Testis (tissue), 5 donors: ENCODE measurements at places on chromosomes 11 and 22.

DNA sequence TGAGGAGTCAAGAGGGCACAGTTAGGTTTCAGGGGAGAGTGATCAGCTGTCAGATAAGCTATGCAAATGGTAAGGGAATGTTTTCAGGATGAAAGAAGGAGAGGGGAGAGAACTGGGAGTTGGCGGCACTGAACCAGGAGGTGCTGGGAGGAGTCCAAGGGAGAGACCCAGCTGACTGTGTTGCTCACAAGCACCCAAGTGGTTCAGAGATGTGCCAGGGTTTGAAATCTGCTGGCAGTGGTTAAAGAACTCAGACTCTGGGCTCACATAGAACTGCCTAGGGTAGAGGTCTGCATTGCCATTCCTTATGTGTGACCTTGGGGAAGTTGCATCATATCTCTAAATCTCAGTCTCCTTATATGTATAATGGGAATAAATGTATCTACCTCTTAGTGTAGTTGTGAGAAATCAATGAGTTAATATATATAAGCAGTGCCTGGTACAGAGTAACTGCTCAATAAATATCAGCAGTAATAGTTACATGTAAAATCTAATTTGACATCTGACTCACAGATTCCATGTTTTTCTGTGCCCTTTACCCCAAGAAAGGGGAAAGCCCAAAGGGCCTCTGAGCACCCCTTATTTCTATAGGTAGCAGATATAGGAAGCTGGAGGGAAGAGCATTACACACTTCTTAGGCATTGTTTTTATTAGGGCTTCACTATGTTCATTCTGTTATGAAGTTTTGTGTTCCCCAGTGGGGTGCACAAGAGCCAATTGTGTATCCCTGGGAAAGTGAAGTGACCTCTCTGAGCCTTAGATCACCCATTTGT is 66.9 kb upstream of the SESN3 start:
- DNase-seq = no peak

DNA sequence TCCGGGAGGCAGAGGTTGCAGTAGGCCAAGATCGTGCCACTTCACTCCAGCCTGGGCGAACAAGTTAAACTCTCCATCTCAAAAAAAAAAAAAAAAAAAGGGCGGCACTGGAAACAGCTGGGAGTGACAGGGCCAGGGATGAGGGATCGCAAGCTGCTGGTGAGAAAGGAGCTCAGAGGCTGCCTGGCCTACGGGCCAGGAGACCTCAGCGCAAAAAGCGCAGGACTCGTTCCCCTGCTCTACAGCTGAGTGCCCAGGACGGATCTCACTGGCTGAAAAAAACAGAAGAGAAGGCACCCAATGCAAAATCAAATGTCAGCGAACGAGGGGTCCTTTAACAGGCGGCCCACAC is 650 bp upstream of the NUP50 start:
- DNase-seq = no peak

DNA sequence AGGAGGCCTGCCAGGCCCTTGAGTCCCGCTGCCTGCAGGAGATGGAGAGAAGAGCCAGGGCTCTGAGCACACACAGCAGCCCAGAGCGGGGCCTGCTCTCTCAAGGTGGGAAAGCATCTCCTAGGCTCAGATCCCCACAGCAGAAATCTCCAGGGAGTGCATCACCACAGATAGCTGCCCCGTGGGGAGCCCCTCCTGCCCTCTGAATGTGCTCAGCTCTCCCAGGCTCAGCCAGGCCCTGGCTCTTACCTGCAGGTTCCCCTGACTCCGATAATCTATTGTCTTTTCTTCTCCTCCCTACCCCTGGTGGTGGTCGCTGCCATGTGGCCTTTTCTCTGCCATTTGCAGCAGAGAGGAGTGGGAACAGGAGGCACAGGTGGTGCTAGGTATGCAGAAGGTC is 49.9 kb downstream of the BTG4 start:
- no peak for DNase-seq

DNA sequence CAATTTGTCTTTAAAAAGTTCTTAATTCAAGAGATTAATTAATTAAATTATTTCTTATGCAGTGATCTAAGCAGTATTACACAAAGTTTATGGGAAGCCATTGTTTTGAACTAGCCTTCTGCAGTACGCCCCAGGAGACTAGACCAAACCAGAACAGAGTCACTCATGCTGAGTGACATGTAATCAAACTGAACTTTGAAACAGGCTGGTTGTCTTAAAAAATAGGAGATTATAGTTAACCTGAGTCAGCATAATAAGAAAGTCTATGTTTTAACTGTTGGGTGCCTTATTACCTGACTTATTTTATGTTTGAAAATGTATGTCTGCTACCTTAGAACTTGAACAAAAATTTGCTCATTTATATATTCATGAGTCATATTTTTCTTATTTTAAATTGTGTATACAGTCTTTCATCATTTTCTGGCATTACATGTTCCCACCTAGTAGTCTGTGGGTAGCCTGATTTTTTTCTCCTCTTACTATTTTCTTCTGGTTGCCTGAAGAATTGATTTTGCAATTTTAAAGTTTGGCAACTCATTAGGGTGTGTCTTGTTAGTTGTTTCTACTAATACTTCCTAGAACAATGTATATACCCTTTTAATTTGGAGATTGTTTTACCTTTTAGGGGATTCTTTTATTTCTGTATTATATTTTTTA is 161.4 kb downstream of the AASDHPPT start:
- DNase-seq = no peak

DNA sequence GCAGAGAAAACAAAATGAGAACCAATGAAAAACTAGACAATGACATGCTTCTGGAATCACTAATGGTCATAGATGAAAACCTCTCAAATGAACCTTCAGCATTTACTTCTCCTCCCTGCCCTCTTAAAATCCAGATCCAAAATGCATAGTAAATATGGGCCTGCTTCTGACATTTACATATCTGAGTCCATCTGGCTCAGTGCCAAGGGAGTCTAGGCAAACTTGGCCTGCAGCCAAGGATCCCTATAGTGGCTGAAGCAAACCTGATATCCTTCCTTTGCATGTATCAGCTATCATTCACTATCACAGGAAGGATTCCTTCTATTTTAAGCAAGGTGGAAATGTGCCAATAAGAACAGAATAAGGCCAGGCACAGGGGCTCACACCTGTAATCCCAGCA is 104.8 kb downstream of the C11orf58 start:
- peak; percentile 38 for DNase-seq

DNA sequence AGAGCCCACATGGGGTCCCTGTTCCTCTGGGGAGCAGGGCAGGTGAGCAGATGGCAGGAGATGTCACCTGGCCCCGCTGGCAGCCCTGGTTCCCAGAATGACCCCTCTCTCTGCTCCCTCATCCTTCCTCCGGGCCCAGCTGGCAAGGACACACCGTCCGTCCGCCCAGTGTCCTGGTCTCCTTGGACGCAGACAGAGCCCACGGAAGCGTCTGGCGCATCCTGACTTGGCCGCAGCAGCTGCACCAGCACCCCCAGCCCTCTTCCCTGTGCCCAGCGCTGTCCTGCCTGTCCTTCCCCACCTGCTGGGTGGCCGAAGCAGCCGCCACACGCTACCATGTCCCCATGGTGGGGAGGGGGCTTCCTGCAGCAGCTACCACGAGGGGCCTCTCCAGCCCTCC is 9.6 kb upstream of the CABP7 start:
- no peak for DNase-seq

- DNase-seq = peak; percentile 25
Observed at GRCh38 chr11:134178032-134178674, 45.6 kb downstream of the NCAPD3 start.

DNA sequence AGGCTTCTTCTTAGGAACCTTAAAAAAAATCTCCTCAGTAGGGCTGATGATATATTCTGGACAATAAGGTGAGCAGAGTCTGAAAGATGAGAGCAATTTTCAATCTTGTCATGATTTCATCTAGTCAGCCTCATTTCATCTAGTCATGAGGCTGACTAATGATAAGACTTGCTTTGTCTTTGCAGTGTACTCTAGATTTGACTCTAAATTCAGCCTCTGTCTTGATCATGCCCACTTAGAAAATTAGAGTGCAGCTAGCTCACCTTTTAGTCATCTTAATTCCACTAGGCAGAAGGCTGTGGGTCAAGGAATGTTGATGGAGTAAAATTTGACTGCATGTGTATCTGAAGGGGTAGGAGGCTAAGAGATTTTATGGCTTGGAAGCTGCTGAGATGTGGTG is 5.5 kb downstream of the EHF start:
- DNase-seq = no peak

GRCh38 chr22:38240734-38241252 is 32.0 kb downstream of the TMEM184B start:
- DNase-seq = no peak

- peak; percentile 77 for DNase-seq
Observed at GRCh38 chr11:13335319-13335718, 57.7 kb downstream of the BMAL1 start.

DNA sequence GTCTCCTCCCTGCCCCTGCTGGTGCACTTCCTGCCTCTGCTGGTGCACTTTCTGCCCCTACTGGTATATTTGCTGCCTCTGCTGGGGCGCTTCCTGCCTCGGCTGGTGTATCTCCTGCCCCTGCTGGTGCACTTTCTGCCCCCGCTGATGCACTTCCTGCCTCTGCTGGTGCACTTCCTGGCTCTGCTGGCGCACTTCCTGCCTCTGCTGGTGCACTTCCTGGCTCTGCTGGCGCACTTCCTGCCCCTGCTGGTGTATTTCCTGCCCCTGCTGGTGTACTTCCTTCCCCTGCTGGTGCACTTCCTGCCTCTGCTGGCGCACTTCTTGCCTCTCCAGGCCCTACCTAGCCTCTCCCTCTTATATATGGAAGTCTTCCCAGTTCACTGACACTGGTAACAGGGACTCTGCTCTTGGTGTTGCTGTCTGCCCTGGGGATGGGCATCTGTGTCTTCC is 10.1 kb downstream of the MTFP1 start:
- DNase-seq = no peak

- DNase-seq = no peak
Observed at GRCh38 chr11:68938816-68939582, 35.3 kb downstream of the IGHMBP2 start.

- DNase-seq = no peak
Observed at GRCh38 chr22:40367342-40367741, 3.1 kb upstream of the SGSM3 start.

GRCh38 chr11:131713529-131714134 is 343.2 kb downstream of the NTM start:
- DNase-seq = no peak

DNA sequence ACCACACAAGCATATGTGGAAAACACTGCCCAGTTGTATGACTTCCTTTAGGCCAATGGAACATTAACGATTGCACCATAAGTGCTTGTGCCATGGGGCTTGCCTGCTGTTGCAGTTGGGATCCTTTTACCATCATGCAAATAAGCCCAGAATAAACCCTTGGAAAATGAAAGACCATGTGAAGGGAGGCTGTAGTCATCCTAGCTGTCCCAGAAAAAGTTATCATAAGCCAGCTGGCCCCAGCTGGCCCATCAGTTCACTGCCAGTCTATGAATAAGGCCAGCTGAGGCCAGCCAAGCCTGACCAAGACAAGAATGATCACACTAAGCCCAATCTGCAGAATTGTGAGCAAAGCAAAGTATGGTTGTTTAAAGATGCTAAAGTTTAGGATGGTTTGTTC is 253.9 kb upstream of the ARHGAP20 start:
- DNase-seq = no peak

GRCh38 chr22:41713004-41713403 is 13.7 kb downstream of the MEI1 start:
- DNase-seq = no peak

- no peak for DNase-seq
Observed at GRCh38 chr11:76313913-76314740, 66.8 kb downstream of the THAP12 start.

DNA sequence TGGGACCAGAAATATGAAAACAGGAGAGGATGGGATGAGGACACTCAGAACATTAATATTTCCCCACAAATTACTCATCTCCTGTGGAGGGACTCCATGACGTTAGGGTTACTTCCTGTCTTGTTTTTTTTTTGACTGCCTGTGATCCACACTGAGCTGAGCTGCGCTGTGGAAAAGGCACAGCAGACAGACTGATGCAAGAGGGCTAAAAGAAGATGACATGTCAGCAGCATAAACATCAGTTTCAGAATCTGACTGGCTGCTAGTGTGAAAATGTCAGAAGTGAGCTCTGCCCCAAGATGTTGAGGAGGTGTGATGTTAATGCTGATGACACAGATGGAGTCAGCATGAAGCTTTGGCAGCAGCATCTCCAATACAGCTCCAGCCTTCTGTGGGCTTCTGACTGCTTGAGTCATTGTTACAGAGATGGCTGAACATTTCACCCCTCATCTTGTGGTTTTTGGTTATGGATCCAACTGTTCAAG is 286.8 kb downstream of the BLID start:
- no peak for DNase-seq

DNA sequence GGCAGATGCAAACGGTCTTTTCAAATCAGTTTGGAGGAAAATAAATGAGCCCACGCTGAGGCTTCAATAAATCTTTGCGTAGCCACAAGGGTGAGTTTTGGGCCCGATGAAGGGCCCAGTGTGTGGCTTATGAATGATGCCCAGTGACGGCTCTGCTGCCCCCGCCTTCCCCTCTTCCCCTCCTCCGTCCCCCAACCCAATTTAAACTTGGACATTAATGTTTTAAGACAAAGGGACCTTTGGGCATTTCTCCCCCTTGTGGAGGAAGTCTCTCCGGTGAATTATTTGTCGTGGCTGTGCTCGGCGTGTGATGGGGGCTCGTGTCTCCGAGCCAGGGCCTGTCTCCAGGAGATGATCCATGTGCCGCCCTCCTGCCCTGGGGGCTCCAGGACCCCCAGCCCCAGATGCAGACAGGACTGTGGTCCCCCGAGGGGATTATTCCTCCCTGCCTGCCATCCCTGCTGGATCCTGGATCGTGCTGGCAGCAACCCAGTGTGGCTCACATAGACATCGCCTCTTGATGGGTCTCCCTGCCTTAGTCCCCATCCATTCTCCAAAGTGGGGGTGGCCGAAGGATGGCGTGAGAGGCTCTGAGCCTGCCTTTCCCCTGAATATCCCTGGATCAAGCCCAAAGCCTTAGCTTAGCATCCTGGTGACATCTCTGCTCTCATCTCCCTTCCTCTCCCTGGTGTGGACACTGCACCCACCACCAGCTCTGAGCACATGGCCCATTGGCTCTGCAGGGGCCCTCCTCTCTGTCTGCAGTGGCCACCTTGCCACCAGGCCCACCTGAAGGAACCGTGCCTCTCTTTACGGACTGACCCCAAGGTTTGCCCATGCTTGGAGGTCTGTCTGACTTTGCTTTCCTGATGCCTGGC is 56.4 kb downstream of the SMIM38 start:
- no peak for DNase-seq

DNA sequence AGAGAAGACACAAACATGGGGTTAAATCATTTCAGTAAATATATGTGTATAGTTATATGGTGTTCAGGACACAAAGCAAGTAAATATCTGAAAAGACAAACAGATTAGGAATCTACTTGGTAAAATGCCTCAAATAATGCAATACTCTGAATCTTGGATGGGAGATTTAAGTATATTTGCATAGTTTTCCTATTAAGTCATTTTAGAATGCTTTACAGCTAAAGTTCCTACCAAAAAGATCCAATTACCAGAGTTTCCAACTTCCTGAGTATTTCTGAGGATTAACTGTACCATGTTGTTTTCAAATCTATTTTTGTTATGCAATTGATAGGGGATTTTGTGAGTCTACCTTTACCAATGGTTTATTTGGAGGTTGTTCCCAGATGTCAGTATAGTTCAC is 424.4 kb upstream of the CCDC179 start:
- DNase-seq = no peak

- DNase-seq = no peak
Observed at GRCh38 chr11:113468726-113469345, 6.4 kb downstream of the DRD2 start.
